ENCODE measurements at places on chromosomes 3 and 15. TPM values are rescaled to one million over a fixed set of nuclear protein-coding genes. Genes with fewer than 3 reads are reported as not detected.

The EBLN2 gene
- total RNA-seq = 6.7 TPM

The RETNLB gene
- total RNA-seq = not detected

The FAM43A gene
- total RNA-seq = 170 TPM

The GCHFR gene
- 10.6 TPM for total RNA-seq

The NUTM1 gene
- not detected for total RNA-seq

DNA sequence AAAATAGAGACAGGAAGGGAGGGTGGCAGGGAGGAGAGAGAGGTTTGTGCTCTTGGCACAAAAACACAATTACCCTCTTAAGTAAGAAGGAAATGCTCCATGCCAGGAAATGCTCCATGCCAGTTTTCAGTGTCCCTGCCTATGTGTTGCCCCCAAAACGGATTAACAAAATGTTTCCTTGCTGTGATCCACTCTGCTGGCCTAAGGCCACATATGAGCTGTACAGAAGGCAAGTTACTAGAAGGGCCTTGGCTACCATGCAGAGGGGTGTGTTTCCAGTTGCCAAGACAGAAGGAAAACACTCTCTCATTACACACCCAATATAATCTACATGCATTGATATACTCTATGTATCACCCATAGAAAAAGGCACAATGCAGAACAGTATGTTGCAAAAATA, 98.2 kb upstream of the PTPRG start:
- no peak for DNase-seq

GRCh38 chr3:73601481-73601880, 23.3 kb downstream of the PDZRN3 start:
- no peak for DNase-seq

- DNase-seq = no peak
Observed at GRCh38 chr3:5731100-5731499, 543.6 kb downstream of the EDEM1 start.

- no peak for DNase-seq
Observed at GRCh38 chr3:60086811-60087210, 1037.0 kb upstream of the CFAP20DC start.

GRCh38 chr3:20683910-20684309, 497.9 kb upstream of the SGO1 start:
- no peak for DNase-seq

DNA sequence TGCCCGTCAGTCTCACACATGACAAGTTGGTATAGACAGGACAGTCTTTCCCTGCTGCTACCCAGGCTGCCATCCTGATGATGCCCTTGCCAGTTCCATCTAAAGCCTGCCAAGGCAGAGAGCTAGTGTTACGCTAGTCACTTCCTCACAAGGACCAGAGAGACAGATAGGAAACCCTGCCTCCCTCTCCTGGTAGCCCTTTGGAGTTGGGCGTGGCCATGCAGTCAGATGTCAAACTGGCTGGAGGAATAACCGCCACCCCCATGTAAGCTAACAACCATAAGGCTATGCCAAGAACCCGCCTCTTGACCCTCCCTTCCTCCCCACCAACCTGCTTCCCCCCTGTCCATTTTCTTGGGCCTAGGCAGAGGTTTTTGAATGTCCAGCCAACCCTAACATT, 2.8 kb downstream of the TMEM115 start:
- DNase-seq = no peak

DNA sequence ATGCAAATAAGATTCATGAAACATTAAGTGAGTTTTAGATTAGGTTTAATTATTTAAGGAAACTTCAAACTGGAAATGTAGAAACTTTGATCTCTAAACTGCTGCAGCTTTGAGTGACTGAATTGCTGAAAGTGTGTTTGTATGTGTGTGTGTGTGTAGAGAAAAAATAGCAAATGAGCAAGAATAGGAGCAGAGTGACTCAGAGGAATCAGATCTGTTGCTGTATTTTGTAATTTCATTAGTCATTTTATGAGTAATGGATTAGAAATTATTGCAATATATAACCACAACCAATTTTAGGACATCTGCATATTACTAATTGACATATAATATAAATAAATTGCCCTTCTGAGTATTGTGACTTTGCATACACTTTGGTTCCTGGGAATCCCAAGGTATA, 52.8 kb upstream of the SLC9A9 start:
- DNase-seq = no peak

DNA sequence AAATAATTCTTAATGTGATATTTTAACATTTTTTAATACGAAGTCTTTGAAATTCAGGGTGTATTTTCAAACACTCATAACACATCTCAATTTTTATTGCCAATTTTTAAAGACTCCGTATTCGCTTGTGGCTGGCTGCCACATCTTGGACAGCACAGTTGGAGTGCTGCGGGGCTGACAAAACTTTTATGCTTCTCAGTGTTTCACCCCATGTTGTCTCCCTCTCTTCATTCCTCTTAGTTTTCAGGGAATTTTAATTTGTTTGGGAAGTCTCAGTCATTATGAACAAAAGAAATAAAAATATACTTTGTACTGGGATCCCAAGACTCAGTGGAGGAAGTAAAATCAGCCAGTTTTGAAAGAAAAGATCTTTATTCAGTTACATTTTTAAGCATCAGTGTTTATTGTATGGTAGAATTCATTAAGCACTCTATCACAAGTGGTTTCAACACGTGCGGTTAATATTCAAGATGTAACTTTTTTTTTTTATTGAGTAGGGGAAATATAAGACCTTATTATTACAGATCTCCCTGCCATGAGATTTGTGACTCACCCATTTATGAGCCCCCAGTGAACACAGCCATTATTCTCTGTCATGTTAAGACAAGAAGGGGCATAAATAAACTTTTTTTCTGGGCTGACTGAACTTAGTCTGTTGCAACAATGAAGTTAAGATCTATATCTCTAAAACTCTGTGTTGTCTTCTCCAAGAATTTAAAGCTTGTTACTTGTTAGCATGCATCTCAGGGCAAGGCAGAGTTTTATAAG, 26.8 kb downstream of the KAT2B start:
- no peak for DNase-seq

GRCh38 chr15:39427705-39428104, 153.2 kb upstream of the THBS1 start:
- no peak for DNase-seq

DNA sequence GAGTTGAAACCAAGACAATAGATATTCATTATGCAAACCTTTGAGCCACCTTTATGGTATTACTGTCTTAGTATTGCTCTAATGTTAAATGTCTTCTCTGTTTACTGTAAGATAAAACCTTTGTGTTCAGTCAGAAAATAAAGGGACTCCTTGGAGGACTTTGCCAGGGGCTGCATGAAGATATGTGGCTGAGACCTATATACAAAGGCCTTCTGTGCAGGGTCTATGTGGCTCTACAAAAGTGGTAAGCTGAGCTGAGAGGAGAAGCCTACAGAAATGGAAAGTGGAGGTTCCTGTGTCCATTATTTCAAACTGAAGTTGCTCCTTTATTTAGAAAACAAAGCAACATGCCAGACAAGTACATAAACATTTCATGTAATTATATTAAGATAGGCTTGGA, 131.5 kb downstream of the FNDC3B start:
- DNase-seq = no peak

DNA sequence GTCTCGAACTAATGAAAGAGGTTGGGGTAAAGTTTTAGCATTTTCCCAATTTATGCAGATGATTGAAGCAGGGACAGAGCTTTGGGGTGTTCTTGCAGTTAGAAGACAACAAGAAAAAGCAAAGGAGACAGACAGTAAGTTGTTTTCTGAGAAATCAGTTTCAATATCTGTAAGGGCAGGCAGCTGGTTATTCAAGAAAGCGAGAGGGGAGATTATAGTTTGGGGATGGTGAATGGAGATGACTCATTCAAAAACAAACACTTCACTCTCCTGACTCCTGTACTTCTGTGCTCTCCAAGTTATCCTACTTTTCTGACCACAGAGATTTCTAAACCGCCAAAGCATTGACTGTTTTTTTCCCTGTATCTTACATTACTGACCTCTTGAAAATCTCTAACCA, 352.0 kb downstream of the GAP43 start:
- no peak for DNase-seq

- peak; percentile 32 for DNase-seq
Observed at GRCh38 chr3:42683875-42684598, 1.3 kb upstream of the KLHL40 start.

GRCh38 chr3:144556392-144556791, 584.8 kb downstream of the DIPK2A start:
- DNase-seq = no peak

DNA sequence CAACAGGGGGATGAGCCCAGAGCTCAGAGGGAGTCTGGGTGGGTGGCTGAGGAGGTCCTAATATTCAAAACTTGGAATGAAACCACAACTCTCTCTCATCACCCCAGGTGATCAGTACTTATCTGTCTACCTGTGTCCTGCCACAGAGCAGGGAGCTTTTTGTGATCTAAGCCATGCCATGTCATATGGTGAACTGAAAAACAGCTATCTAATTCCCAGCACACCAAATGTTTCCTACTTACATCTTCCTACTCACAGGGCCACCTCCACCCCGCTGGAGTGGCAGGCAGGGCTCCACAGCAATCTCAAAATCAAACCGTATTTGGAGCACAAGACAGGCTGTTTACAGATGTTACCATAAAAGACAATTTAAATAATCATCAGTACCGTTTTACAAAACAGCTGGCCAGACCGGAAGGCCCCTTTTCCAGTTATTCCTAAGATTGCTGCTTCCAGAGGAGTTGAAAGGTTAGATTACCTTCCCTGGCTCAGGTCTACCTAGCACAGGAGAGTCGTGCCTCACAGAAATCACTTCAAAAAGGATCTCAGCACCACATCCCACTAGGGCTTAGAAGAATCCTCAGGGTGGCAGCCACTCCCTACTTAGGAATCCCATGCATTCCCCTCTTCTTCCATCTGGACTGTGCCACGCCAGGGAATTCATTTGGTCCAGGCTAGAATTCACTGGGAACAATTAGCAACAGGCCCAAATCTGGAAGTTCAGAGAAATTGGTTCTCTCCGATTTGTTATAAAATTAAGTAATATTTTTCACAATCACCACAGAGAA, 226.6 kb upstream of the IL12A start:
- DNase-seq = no peak

DNA sequence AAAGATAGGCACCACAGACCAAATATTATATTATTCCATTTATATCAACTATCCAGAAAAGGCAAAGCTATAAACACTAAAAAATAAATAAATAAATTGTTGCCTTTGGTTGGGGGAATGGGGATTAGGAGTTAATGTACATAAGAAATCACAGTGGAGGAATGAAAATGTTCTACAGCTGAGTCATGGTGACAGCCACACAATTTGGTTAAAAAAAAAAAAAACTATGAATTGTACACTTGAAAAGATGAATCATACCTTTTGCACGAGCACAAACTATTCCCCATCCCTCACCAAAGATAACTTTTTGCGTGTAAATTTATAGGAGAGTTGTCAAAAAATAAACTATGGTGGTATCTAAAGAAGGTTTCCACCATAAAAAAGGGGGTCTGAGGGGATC, 103.2 kb downstream of the TBC1D5 start:
- no peak for DNase-seq

GRCh38 chr15:93033434-93034045, 55.5 kb downstream of the RGMA start:
- no peak for DNase-seq

DNA sequence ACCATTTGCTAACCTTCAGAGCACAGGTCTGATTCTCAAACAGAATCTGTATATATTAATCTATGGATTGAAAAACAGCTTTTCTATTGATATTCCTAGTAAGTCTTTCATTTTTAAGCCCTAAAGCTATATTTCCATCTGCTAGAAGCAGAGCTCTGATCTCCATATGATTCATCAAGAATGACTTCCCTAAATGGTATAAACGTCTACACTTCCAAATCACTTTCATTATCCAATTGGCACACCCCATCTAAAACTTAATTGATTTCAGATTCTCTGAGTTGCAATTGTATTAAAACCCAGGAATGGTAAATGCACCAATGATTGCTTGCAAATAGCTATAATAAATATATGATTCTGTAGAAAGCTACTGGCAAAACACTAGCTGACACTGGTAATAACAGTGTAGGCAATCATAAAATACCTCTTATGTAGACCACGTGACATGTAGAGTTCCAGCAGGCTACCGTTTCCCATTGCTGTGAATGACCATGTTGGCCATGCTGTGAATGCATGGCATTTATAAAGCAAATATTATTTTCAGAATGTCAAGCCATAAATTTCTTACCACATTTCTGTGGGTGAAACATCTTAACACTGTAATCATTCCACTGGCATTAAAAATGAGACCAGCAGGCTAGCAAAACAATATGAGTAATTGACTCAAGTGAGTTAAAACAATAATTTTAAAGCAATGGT, 226.0 kb downstream of the ZMAT3 start:
- DNase-seq = no peak

DNA sequence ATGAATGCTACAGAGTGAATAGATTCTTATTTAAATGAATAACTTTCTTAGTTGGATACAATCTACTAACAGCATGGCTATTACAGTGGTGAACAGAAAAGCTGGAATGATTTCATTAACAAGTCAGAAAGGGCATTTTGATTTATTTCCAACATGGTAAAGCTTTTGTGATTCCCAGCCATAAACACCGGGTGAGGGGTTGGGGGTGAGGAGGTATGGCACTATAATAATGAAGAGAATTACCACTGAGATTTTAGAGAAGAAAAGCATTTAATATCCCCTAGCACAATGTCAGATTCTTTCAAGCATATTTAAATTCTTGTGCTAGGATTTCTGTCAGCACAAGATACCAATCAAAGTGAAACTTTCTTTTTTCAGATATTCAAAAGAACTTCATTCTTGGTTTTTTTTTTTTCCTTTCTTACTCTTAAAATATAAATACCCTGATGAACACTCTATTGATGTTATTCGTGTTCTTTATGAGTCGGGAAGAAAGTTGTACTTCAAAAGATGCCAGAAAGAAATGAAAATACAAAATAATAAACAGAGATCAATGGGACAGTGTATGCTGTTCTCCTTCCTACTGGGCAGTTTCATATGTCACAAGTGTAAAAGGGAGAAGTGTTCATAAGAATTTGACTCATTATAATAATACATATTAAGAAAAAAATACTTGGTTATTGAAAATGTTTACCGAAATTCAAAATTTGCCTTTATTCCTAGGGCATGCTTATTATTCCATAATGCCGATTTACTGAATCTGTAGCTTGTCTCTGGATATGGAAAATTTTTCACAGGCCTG, 522.8 kb downstream of the CADM2 start:
- no peak for DNase-seq

DNA sequence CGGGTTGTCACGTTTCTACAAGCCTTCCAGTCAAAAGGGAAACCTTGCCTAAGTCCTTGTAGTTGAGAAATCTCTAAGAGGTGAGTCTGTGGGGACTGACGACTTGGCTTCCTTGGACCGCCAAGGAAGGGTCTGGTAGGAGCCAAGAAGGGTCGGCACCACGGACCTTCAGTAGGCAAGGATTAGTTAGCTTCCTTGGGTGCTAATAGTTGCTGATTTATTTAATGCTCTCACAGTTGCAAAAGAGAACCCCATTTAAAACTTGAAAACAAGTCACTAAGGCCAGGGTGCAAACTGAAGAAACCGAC, 361 bp upstream of the LCMT2 start:
- DNase-seq = no peak

DNA sequence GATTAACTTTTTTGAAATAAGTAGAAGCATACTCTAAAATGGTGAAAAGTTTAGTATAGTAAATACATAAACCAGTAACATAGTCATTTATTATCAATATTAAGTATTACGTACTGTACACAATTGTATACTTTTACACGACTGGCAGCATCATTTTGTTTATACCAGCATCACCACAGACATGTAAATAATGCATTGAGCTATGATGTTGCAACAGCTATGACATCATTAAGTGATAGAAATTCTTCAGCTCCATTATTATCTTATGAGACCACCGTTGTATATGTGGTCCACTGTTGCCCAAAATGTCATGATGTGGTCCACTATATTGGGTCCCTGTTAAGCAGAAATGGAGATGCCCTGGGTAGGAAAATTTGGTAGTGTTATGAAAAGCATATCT, 51.3 kb downstream of the DRD3 start:
- no peak for DNase-seq
